D341Med (cell line): ENCODE measurements at places on chromosomes 1 and 21.

- no peak for DNase-seq
Measured at GRCh38 chr1:29264773-29265389, 28.6 kb downstream of the PTPRU start.

- DNase-seq = peak; percentile 86
Measured at GRCh38 chr21:41777951-41778815, 11.3 kb upstream of the RIPK4 start.

DNA sequence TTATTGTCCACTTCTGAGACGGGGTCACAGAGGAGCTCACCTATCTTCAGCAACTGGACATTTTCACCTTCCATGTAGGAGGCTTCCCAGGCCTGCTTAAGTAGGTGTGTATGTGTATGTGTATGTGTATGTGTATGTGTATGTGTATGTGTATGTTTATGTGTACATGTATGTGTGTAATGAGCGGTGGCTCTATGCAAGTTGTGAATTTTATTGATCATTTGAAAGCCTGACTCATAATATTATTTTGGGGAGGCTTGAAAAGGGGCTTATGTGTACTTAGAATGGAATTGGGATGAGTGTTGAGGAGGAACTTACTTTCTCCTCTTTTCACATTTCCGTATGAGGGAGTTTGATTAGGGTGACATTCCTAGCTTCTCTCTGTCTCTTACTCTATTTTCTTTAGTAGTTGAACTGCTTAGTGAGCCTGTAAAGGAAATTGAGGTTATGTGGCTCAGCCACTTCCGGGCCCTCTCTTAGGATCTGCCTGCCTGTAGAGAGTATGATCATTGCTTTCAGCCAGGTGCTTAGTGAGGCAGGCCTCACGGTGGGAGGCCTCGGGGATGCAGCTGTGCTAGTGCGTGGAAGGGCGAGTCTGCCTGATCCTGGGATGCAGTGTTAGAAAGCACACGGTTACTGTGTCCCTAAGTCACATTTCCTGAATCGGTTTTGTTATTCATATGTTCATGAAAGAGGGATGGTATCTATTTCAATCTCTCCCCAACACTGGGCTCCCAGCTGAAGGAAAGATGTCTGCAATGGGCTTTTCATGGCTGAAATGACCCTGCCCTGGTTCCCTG, 61.0 kb downstream of the IER5 start:
- no peak for DNase-seq

DNA sequence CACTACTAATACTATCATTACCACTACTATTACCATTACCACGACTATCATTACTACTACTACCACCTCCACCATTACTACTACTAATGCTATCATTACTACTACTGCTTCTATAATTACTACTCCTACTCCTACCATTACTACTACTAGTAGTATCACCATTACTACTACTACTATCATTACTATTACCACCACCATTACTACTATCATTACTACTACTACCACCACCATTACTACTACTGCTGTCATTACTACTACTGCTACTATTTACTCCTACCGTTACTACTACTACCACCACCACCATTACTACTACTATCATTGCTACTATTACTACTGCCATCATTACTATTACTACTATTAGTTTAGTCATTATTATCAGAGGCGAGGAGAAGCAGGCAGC, 140.9 kb upstream of the KCNJ15 start:
- DNase-seq = no peak
